ENCODE measurements at places on chromosomes 7 and 10. TPM values are rescaled to one million over a fixed set of nuclear protein-coding genes. Genes with fewer than 3 reads are reported as not detected.

The CYP26C1 gene
- 0.65 TPM for total RNA-seq

The ACHE gene
- 0.94 TPM for total RNA-seq

The EBF3 gene
- 0.05 TPM for total RNA-seq

- DNase-seq: no peak
These were observed 207.1 kb downstream of the TRIL start for GRCh38 chr7:28750981-28751380.

The HABP2 gene
- total RNA-seq: 28.8 TPM

- DNase-seq: no peak
These were observed 582.7 kb downstream of the REEP3 start for GRCh38 chr10:64103750-64104470.

GRCh38 chr10:26046073-26046700 is 112.2 kb downstream of the MYO3A start:
- no peak for DNase-seq

The CPXM2 gene
- total RNA-seq: 1.7 TPM

The MDH2 gene
- 80.6 TPM for total RNA-seq

GRCh38 chr10:75401569-75402485 is at the start of gene ZNF503:
ZNF503 (minus strand) TSS chr10:75401764; CDS start chr10:75401419, 345 bp downstream.
- peak; percentile 87 for DNase-seq

The SPDYE3 gene
- 0.05 TPM for total RNA-seq
